Purkinje cell (primary cell): ENCODE measurements at places on chromosomes 4 and X. TPM values are rescaled to one million over a fixed set of nuclear protein-coding genes. Genes with fewer than 3 reads are reported as not detected.

Gene DUSP9
- not detected in 2 replicates for polyA plus RNA-seq

Gene RTL3
- polyA plus RNA-seq: not detected in 2 replicates

Gene TRIM60
- polyA plus RNA-seq: not detected in 2 replicates

Gene JCHAIN
- 0.34 TPM in 1 of 2 replicates, not detected in the other for polyA plus RNA-seq

Gene PCDH11X
- 1.1 and 2.3 TPM in 2 replicates for polyA plus RNA-seq
